ENCODE measurements at places on chromosomes 5 and 9. TPM values are rescaled to one million over a fixed set of nuclear protein-coding genes. Genes with fewer than 3 reads are reported as not detected.
A peak's percentile ranks its signal among the peaks of the same experiment; 100 is the strongest.

GRCh38 chr5:113052041-113052795, 75.6 kb downstream of the DCP2 start:
- no peak overlapping the region for H3K27ac ChIP-seq
- peaks cover 3% of the 10 kb centered on the region for H3K4me1 ChIP-seq
- H3K36me3 ChIP-seq: no peaks in the 10 kb centered on the region

DNA sequence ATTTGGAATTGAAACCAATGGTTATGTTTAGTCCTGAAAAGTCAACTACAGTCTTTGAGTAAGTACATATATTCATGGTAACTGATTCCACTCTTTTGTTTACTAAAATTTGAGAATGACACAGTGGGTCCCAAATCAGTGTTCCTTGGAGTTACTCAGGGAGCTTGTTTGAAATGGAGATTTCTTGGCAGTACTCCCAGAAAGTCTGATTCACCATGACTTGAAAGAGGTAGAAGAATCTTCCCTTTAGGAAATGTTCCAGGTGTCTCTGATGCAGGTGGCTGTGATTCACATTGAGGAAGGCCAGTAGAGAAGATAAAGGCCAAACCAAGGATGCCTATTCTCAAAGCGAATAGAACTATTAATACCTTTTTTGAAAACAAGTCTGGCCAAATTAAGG, 1078.3 kb downstream of the CDH12 start:
- no peaks in the 10 kb centered on the region for H3K27me3 ChIP-seq
- no peak overlapping the region for H3K27ac ChIP-seq
- H3K4me3 ChIP-seq: no peak overlapping the region
- DNase-seq: no peak

GRCh38 chr9:119284587-119285337, 84.5 kb downstream of the BRINP1 start:
- no peaks in the 10 kb centered on the region for H3K4me1 ChIP-seq
- H3K27me3 ChIP-seq: peaks cover 20% of the 10 kb centered on the region
- no peak for DNase-seq

DNA sequence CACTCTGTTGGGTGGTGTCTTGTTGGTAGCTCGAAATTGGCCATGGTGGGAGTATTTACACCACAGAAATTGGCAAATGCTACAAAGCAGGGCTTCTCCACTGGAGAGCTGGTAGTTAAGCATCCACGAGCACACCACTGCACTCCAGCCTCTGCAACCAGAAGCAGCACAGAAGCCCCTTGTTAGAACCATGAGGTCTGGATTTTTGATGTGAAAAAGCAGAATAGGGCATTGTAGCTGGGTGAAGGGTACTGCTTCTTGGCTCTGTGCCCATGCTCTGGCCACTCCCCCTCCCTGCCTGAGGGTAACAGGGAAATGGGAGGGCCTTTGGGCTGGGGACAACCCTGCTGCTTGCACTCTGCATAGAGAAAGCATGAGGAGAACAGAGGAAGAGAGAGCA, 81.2 kb upstream of the UBTD2 start:
- H3K27ac ChIP-seq: no peak overlapping the region
- DNase-seq: no peak
- no peaks in the 10 kb centered on the region for H3K36me3 ChIP-seq
- no peaks in the 10 kb centered on the region for H3K27me3 ChIP-seq

GRCh38 chr5:11050596-11051304, 289.7 kb upstream of the DAP start:
- H3K27me3 ChIP-seq: peaks cover 4% of the 10 kb centered on the region
- no peak overlapping the region for H3K4me3 ChIP-seq
- H3K27ac ChIP-seq: no peak overlapping the region
- no peak for DNase-seq
- H3K4me1 ChIP-seq: no peaks in the 10 kb centered on the region
- no peaks in the 10 kb centered on the region for H3K36me3 ChIP-seq

DNA sequence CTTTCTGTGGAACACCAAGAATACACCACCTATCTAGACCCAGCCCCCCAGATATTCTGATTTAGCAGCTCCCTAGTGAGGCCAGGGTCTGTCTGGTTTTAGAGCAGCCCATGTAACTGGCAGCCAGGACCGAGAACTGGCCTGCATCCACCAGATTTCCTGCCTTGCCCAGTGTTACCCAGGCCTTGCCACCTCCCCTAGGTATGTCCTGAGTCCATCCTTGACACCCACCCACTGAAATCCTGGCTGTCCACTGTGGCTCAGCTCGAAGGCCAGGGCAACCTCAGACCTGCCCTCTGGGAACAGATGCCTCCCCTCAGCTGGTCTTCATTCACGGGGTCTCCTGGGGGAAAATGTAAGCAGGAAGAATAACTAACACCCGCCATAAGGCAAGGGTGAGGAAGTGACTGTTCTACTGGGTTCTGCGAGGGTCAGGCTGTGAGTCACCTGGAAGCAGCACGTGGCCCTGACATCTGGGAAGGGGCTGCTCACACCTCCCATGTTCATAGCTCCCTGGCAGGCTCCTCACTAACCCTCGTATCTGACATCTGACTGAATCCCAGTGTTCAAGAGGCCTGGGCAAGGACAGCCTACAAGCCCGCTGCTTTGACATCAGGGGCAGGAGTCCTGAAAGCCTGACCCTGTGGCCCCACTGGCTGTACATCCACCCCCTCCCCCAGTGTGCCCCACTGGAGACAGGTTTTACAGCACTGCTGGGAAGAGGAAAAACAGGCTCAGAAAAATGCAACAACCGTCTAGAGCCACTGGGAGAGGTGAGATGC, 72.7 kb downstream of the SEMA4D start:
- peak overlapping the region; percentile 99 for H3K27ac ChIP-seq
- H3K27me3 ChIP-seq: no peaks in the 10 kb centered on the region
- H3K36me3 ChIP-seq: peaks cover 83% of the 10 kb centered on the region
- peaks cover 96% of the 10 kb centered on the region for H3K4me1 ChIP-seq

- H3K27ac ChIP-seq: no peak overlapping the region
- peaks cover 52% of the 10 kb centered on the region for H3K4me1 ChIP-seq
- H3K36me3 ChIP-seq: peaks cover 46% of the 10 kb centered on the region
Measured at GRCh38 chr5:102781359-102781758, 26.3 kb downstream of the PAM start.

DNA sequence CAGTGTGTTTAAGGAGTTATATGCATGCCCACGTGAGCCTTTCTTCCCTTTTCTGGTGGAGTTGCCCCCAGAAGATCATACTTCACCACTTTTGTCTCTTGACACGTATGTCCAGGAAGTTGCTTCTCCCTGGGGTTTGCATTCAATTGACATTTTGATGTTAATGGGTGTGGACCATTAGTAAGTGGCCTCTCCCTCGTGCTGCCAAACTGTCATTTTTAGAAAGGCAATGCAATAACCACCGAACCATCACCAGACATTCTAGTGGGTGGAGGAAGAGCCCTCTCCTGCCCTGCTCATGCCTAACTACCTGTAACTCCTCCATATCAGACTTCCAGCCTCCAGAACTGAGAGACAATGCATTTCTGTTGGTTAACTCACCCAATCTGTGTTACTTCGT, 290.8 kb downstream of the ATPSCKMT start:
- no peaks in the 10 kb centered on the region for H3K27me3 ChIP-seq
- H3K4me3 ChIP-seq: no peak overlapping the region
- no peaks in the 10 kb centered on the region for H3K36me3 ChIP-seq
- DNase-seq: no peak

GRCh38 chr5:103019804-103020203, 100.1 kb downstream of the GIN1 start:
- no peaks in the 10 kb centered on the region for H3K4me1 ChIP-seq
- H3K27me3 ChIP-seq: no peaks in the 10 kb centered on the region
- H3K4me3 ChIP-seq: no peak overlapping the region
- no peak for DNase-seq
- H3K36me3 ChIP-seq: peaks cover 10% of the 10 kb centered on the region
- H3K27ac ChIP-seq: no peak overlapping the region

GRCh38 chr9:134326724-134327601, 708 bp downstream of the RXRA start:
- no peak overlapping the region for H3K27ac ChIP-seq
- H3K4me3 ChIP-seq: peak overlapping the region; percentile 34
- DNase-seq: no peak
- peaks cover 14% of the 10 kb centered on the region for H3K27me3 ChIP-seq
- H3K36me3 ChIP-seq: no peaks in the 10 kb centered on the region
- H3K4me1 ChIP-seq: peaks cover 2% of the 10 kb centered on the region

DNA sequence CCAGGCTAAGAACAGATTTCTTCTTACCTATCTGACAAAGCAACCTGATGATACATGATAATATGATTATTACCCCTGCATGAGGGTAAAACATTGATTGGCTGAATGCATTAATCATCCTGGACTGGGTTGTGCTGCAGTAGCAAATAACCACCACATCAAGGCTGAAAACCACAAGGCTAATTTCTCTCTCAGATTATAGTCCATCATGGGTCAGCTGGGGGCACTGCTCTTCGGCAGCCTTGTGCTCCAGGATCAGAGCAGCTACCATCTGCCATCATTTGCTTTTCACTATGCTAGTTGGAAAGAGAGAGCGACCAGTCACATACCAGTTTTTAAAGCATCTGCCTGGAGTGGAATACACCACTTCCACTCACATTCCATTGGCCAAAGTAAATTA, 383.5 kb downstream of the RASEF start:
- H3K27me3 ChIP-seq: no peaks in the 10 kb centered on the region
- no peak overlapping the region for H3K27ac ChIP-seq
- no peaks in the 10 kb centered on the region for H3K36me3 ChIP-seq
- no peak overlapping the region for H3K4me3 ChIP-seq

- no peaks in the 10 kb centered on the region for H3K36me3 ChIP-seq
- no peak overlapping the region for H3K4me3 ChIP-seq
- no peaks in the 10 kb centered on the region for H3K27me3 ChIP-seq
- DNase-seq: no peak
- H3K27ac ChIP-seq: no peak overlapping the region
Measured at GRCh38 chr9:27085456-27085855, 23.6 kb upstream of the TEK start.

DNA sequence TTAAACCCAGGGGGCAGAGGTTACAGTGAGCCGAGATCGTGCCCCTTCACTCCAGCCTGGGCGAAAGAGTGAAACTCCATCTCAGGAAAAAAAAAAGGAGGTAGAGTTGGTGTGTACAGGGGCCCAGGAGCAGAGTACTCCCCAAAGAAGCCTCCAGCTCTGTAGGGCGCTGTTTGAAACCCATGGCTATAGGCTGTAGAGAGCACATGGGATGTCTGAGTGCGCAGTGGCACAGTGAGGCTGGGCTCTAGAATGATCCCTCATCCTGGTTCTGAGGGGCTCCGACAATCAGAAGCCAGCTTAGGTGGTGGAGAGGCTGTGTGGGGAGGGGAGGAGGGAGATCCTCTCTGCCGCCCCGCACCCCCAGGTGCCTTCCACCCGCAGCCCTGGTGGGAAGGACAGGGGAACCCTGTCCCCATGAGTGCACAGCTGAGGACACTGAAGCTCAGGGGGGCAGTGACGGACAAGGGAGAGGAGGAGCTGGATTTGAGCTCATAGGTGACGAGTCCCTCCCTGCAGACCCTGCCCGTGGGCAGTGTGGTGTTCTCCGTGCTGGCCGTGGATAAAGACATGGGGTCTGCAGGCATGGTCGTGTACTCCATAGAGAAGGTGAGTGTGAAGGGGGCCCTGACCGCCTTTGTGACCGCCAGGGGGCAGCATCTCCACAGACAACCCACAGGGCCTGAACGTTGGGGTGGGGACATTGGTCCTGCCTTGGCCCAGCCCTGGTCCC, 24.6 kb downstream of the CDHR2 start:
- H3K4me1 ChIP-seq: peaks cover 6% of the 10 kb centered on the region
- H3K27me3 ChIP-seq: no peaks in the 10 kb centered on the region

DNA sequence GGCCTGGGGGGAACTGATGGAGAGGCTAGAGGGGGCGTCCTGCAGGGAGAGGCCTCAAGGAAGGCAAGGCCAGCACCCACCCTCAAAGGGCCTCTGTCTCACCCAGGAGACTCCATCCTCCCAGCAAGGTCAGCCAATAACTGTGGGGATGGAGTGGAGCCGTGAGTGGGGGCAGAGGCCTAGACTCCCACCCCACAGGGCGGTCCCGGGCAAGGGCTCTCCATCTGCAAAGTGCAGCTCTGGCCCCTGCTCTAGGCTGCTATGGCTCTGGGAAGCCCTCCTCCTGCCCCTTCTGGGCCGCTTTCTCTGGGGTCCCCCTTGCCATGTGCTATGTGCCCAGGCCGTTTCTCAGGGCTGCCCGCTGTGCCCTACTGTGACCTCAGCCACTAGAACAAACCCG, 14.0 kb downstream of the FPGS start:
- no peak overlapping the region for H3K4me3 ChIP-seq
- H3K27me3 ChIP-seq: no peaks in the 10 kb centered on the region

- H3K4me1 ChIP-seq: peaks cover 24% of the 10 kb centered on the region
- no peak overlapping the region for H3K4me3 ChIP-seq
- peak overlapping the region; percentile 25 for H3K27ac ChIP-seq
Measured at GRCh38 chr9:84301851-84302250, 38.7 kb downstream of the SLC28A3 start.

DNA sequence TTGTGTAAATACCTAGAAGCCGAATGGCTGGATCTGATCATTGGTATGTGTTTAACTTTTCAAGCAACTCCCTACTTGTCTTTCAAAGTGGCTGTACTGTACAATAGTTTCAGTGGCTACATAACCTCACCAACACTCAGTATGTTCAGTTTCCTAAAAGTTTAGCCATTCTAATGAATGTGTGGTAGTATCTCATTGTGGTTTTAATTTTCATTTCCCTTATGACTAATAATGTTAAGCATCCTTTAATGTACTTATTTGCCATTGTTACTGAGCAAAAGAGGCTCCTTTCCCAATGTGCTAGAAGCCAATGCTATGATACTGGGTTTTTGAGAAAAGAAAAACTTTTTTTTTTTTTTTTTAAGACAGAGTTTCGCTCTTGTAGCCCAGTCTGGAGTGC, 27.8 kb upstream of the ALDOB start:
- no peak overlapping the region for H3K4me3 ChIP-seq
- no peak for DNase-seq
- peaks cover 34% of the 10 kb centered on the region for H3K27me3 ChIP-seq
- H3K36me3 ChIP-seq: no peaks in the 10 kb centered on the region
- H3K4me1 ChIP-seq: peaks cover 2% of the 10 kb centered on the region
- no peak overlapping the region for H3K27ac ChIP-seq

DNA sequence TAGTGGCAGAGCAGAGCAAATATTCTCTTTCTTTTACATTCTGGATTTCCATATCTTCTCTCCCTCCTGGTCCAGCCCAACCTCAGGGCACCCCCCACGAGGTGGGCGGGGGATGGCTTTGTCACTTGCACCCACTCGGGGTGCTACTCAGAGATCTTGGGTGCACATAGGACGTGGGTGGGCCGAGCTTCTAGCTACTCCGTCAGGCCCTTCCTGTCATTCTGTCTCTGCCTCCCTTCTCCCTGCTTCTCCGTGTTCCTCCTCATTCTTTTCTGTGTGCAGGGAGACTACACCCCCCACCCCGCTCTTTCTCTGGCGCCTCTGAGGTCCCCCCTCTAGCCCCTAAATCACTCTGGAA, 19.5 kb downstream of the PCDHGC5 start:
- peaks cover 14% of the 10 kb centered on the region for H3K4me1 ChIP-seq
- no peak for DNase-seq
- no peak overlapping the region for H3K4me3 ChIP-seq
- H3K27ac ChIP-seq: no peak overlapping the region
- H3K27me3 ChIP-seq: no peaks in the 10 kb centered on the region

- H3K27ac ChIP-seq: no peak overlapping the region
- H3K27me3 ChIP-seq: no peaks in the 10 kb centered on the region
- no peaks in the 10 kb centered on the region for H3K36me3 ChIP-seq
- H3K4me3 ChIP-seq: no peak overlapping the region
Measured at GRCh38 chr5:149795360-149795759, 65.2 kb downstream of the PPARGC1B start.

The TMC1 gene
- total RNA-seq: not detected

The ZFAND5 gene
- total RNA-seq: 96.0 TPM

The ASTN2 gene
- 3.9 TPM for total RNA-seq

The PTGDS gene
- not detected for total RNA-seq

The CORO2A gene
- 8.2 TPM for total RNA-seq

The SPEF2 gene
- 6.0 TPM for total RNA-seq

The GCNT1 gene
- 4.3 TPM for total RNA-seq

The MCTP1 gene
- 1.1 TPM for total RNA-seq

The TNC gene
- total RNA-seq: 0.90 TPM

Measured in activated naive CD8-positive, alpha-beta T cell treated with anti-CD3 and anti-CD28 coated beads for 36 hours (primary cell).